ENCODE measurements at places on chromosomes 7 and 10.

DNA sequence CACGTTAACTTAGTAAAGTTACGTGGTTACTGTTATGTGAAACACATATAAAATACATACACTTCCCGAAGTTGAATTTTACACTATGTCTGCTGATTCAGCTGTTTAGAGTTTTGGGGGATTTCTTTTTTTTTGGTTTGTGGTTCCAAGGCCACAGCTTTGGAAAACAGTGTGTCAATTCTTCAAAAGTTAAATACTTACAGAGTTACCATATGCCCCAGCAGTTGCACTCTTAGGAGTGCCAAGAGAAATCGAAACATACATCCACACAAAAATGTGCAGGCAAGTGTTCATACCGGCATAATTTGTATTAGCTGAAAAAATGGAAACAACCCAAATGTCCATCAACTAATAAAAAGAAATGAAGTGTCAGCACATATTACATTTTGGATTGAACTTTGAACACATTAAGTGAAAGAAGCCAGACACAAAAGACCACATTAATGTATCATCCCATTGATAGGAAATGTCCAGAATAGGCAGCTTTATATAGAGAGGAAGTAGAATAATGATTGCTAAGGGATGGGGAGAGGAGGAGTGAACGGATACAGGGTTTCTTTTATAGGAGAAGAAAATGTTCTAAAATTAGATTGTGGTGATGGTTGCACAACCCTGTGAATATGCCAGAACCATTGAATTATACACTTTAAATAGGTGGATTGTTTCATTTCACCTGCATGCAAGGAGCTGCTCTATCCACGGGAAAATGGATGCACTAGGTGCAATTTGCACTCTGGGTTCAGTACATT lies 17.6 kb downstream of the APBB1IP start:
- no peak for DNase-seq

- DNase-seq = no peak
Measured at GRCh38 chr7:117183729-117184128, 139.1 kb downstream of the WNT2 start.

- DNase-seq = no peak
Measured at GRCh38 chr10:852386-852785, 79.1 kb downstream of the LARP4B start.

- no peak for DNase-seq
Measured at GRCh38 chr10:69497611-69498390, 46.5 kb downstream of the TSPAN15 start.

- peak; percentile 42 for DNase-seq
Measured at GRCh38 chr7:157233677-157234076, 95.0 kb downstream of the UBE3C start.

DNA sequence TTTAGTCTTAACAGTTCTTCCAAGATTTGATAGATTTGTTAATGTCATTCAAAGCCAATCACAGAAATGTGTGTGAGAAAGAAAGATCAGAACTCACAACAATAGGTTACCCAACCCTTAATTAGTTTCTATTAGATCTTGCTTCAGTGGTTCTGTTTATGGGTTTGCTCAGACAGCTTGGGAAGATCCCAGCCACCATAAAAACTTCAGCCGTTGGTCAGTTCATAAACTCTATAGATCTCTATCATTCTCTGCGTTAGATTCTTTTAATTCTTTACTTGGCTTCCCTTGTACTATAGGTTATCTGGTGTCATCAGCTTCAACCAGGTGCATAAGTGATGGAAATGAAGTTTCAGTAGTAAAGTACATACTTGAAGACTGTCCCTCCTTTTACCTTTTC lies 54.4 kb downstream of the ZNF277 start:
- DNase-seq = no peak

- DNase-seq = no peak
Measured at GRCh38 chr10:132845041-132845551, 59.1 kb upstream of the NKX6-2 start.

- DNase-seq = no peak
Measured at GRCh38 chr7:13894954-13895353, 94.5 kb downstream of the ETV1 start.

GRCh38 chr10:127880557-127880956 lies 12.2 kb downstream of the CLRN3 start:
- DNase-seq = no peak

- DNase-seq = no peak
Measured at GRCh38 chr7:158351481-158351880, 236.1 kb downstream of the PTPRN2 start.

DNA sequence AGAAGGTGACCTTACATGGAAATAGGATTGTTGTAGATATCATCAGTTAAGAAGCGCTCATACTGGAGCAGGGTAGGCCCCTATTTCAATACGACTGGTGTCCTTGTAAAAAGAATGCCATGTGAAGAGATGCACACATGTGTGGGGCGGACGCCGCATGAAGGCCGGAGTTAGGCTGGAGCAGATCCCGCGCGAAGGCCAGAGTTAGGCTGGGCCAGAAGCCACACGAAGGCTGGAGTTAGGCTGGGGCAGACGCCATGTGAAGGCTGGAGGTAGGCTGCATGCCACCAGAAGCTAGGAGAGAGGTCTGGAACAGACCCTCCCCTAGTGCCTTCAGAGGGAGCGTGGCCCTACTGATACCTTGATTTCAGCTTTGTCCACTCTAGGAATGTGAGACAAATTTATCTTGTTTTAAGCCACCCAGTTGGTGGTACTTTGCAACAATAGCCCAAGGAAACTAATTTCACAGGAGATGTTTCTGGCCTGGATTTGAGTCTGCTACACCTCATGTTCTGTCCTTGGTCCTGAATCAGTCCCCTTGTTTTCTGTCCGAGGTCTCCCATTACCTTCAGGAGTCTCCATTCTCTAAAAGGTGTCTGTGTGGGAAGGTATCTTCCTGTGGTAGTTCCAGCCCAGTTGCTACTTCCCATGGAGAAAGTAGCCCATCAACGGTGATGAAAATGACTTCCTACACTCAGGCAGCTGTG lies 585.8 kb downstream of the LRMDA start:
- no peak for DNase-seq

DNA sequence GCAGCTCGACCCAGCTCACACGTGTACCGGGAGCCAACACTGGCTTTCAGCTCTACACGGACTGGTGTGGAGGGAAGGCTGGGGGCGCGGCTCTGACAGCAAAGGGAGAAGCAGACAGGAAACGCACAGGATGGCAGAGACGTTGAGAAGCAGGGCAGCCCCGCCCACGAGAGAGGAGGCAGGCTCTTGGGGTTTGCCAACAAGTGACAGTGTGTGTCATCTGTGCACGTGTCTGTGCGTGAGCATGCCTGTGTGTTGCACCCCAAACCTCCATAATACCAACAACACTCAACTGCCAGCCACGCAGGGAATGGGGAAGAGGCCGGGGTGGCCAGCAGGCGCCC lies 64.4 kb upstream of the PDGFA start:
- DNase-seq = no peak

DNA sequence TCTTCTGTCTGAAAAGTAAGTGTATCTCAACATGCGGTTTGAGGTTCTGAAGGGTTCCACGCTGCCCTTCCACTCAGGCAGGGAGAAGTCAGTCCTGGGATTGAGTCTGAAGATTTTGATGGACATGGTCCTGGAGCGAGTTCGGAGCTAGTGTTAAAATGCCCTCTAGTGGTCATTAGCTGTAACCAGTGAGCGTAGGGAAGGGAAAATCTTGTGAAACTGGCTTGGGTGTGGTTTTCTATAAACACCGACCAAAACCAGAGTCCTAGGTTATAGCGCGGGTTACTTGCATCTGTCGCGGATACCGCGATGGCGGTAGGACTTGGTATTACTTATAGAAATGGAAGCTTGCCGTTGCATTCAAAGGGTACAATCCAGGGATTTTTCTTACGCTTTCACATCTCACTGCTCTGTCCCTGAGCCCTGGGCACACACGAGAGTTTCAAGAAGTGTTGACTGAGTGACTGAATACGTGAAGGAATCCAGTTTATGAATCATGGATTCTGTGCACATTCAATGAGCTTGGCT lies 348.2 kb upstream of the C7orf33 start:
- DNase-seq = peak; percentile 34

DNA sequence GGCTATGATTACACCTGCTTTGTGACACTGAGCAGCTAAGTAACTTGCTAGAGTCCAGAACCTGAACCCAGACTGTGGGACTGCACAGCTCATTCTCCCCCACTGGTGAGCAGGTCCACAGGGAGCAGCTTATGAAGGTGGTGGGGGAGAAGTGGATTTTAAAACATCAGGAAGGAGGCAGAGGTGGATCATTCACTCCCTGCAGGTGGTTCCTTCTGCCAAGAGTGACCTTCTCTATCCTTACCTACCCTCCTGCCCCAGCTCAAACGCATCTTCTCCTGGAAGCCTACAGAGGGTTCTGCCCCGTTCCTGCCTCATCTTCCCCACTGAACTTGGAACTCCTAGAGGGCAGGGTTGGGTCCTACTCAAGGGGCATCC lies 539 bp upstream of the FAM241B start:
- no peak for DNase-seq

GRCh38 chr10:75493464-75493863 lies 62.0 kb downstream of the LRMDA start:
- DNase-seq = no peak

DNA sequence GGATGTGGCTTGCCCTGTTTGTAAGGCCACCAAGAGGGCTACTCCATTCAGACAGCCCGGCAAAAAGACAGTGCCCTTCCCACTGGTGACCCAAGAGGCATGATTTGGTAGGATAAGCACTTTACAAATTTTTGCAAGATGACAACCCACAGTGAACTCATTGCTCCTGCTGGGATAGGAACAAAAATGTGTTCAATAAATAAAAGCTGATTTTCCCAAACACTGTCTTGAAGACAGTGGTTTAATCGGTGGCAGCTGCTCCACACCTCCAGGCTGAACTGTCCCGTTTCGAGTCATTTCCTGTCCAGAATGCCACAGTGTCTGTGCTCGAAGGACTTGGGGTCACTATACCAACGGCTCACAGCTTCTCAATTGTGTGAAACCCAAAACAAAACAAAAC lies 45.1 kb upstream of the NPTX2 start:
- no peak for DNase-seq

DNA sequence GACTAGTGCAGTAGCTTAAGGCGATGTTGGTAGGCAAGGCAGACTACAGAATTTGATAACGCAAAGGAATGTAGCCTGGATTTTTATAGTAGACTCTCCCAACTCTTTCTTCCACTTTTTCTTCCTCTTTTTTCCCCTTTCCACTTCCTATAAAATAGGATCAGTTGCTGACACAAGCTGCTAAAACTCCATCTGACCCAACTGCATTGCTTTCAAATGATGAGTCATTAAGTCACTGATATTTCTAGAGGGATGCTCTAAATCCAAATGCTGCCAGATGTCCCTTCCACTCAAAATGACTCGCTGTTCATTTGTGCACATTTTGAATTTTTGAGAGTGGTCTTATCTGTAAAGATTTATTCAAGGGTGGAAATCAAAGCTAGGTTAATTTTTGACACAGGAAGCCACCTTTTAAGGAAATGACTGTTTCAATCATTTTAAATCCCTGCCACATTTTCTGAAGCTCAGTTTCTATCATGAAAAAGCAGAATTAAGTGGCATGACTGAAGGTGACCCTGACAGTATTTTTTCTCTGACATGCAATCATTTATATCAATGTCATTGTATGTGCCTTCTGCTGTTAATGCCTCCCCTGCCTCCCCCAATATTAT lies 25.8 kb upstream of the SFMBT2 start:
- no peak for DNase-seq

DNA sequence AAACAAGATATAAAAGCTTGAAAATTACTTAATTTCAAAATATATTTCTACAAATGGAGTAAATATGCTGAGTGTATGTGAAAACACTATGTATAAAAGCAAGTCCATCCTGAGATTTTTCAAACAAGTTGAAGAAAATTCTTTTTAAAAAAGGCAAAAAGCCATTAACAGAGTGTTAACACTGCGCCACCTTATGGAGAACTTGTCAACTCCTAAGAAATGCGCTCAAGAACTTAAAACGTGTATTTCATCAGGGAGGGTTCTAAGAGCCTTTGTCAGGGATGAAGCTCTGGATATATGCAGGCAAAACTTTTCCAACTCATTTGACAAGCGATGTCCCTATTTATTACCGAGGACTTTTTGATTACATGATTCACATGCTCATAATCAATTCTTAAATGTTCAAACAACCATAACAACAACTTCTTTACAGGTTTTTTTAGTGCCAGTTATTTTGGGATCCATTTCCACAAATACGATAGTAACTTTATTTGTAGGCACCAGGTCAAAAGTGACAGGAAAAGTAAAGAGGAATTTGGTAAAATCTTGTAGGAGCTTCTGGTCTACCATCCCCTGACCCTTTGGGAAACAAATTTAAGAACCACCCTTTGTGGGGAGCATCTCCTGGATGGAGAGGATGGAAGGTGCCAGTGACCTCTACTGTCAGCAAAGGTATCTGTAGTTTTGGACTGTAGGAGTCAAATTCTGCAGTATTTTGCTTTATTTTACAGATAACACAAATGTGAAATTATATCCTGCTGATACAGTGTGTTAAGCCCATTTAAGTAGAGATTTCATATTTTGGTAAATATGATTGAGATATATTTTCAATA lies 23.2 kb downstream of the CALCR start:
- DNase-seq = peak; percentile 28

DNA sequence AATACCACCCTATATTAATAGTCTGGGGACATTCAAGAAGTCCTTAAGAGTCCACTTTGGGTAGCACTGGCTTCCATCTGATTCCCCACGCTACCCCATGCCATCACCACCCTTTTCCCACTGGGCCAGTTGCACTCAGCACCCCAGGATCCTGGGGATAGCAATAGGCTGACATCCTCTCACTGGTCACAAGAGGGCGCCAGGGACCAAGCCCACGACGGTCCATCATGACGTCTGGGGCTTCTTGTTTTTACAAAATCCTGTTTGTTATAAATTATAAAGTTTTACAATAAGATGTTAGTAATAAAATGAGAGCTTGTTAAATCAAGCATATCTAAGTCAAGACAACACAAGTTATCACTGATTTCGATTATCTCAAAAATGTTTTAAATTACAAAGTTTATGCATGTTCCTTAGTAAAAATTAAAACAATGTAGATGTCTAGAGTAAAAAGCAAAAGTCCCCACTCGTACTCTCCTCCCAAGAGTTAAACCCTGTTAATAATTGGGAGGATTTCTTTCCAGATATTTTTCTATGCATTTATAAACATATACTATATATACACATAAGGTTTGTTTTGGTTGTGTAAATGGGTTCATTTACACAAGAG lies 15.4 kb downstream of the GPNMB start:
- peak; percentile 72 for DNase-seq

- no peak for DNase-seq
Measured at GRCh38 chr7:117169907-117170306, 153.0 kb downstream of the WNT2 start.

All from EL (cell line).